Heart left ventricle (tissue), 16 donors: ENCODE measurements at places on chromosomes 11 and 22.

GRCh38 chr11:1751999-1752906, 1.9 kb upstream of the IFITM10 start:
- DNase-seq, result no peak

GRCh38 chr11:18397921-18398320, 3.6 kb downstream of the LDHA start:
- no peak for DNase-seq

- DNase-seq, result peak; percentile 48
Observed at GRCh38 chr11:82992223-82992622, 79.5 kb downstream of the RAB30 start.

- DNase-seq, result no peak
Observed at GRCh38 chr11:15941206-15941770, 415.1 kb downstream of the SOX6 start.

DNA sequence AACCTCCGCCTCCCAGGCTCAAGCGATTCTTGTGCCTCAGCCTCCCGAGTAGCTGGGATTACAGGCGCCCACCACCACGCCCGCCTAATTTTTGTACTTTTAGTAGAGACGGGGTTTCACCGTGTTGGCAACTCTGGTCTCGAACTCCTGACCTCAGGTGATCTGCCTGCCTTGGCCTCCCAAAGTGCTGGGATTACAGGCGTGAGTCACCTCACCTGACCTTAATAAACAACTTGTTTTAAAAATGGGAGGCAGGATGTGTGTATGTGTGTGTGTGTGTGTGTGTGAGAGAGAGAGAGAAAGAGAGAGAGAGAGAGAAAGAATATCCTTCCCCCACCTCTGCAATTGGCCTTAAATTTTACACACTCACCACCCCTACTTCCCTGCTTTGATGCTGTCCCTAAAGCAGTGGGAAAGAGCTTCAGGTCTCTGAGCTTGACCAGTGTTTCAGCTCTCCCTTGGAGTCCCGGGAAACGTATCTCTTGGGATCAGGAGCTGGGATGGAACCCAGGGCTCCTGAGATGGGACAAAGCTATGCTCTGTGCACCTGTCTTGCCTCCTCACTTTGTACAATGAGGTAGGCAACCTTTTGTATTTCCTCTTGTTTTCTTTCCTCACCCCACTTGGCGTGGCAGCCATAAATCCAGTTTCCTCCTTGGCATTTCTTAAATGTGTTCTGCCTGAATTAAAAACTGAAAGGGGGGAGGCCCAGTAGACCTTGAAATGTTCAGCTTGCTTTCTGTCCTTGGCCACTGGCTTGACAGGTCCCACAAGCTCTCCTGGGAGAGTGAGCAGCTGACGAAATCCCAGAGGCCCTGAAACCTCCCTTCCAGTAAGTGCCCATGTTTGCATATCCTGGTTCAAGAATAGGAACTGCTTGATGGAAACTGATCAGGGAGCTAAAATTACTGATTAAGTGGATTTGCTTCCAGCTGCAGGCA, 17.8 kb upstream of the XBP1 start:
- DNase-seq, result no peak

GRCh38 chr22:23570681-23571080, 9.4 kb downstream of the IGLL1 start:
- no peak for DNase-seq

- no peak for DNase-seq
Observed at GRCh38 chr22:44049486-44050231, 25.6 kb downstream of the PARVB start.

- DNase-seq, result no peak
Observed at GRCh38 chr11:113952070-113952469, 22.8 kb upstream of the HTR3A start.

DNA sequence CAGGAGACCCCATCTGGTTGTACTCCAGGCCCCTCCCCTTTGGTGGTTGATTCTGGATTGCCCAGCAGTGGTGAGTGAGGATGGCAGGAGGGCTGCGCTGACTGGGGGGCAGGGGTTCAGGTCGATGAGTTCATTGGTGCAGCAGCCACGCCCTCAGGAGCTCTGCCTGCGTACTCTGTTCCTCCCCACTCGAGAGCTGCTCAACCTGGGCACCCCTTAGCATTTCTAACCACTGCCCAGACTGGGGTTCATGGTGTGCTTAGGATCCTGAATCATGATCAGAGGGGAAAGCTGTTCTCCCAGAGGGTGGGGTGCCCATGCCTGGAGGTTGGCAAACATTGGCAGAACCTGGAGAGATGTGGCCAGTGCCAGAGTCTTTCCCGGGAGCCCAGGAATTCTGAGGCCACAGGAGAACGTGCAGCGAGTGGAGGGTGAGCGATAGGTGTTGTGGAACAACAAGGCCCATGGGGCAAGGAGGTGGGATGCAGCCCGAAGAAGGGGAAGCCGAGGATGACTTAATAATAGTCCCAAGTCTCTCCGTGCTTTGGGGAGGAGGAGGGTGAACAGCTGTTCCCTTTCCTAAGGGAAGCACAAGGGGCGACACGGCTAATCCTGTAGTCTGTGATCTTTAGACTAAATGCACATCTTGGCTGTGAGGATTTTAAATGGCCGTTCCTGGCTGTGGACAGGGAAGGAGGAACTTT, 75.5 kb downstream of the SCN3B start:
- DNase-seq, result no peak

- no peak for DNase-seq
Observed at GRCh38 chr11:127034973-127035372, 34.4 kb upstream of the KIRREL3 start.

DNA sequence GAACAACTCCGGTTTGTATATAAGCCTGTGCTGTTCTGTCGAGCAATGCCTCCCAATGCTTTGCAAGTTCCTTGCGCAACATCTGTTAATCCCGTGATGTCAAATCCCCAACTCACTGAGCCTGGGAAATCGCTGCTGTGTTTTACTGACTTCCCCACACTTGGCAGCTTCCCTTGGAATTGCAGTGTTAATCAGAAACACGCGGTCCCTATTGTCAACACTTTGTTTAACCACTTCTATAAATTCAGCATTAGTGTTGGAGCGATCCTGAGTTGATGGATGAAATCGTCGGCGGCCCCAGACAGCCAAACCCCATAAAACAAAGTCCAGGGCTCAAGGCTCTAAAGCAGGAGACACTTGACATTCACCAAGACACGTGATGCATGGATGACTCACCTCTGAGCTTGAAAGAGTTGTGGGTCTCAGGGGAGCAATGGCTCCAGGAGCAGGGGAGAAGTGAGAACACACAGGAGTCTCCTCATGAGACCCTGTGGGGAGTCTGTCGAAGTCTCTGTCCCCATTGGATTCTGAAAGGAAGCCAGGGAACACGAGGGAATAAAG, 555.3 kb downstream of the MIAT start:
- no peak for DNase-seq

- peak; percentile 22 for DNase-seq
Observed at GRCh38 chr11:1217151-1217550, 5.7 kb upstream of the MUC5B start.

GRCh38 chr22:30158277-30158676, 78.0 kb downstream of the HORMAD2 start:
- no peak for DNase-seq

DNA sequence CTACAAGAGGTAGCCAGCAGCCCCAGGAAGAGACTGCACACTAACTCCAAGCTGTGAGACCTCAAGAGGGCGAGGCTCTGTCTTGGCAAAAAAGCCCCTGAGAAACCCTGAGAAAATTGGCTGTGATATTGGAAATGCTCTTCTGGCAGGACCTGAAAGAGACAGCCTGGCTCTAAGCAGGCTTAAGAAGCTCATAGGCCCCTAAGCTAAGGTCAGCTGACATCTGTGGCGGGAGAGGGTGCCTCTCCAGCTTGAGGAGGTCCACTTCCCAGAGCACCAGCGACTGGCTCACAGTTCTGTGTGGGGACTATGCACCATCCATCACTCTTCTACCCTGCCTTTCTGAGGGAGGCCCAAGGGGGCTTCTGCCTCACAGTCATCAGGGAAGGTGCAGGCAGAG, 12.4 kb downstream of the PLEKHA7 start:
- DNase-seq, result no peak

DNA sequence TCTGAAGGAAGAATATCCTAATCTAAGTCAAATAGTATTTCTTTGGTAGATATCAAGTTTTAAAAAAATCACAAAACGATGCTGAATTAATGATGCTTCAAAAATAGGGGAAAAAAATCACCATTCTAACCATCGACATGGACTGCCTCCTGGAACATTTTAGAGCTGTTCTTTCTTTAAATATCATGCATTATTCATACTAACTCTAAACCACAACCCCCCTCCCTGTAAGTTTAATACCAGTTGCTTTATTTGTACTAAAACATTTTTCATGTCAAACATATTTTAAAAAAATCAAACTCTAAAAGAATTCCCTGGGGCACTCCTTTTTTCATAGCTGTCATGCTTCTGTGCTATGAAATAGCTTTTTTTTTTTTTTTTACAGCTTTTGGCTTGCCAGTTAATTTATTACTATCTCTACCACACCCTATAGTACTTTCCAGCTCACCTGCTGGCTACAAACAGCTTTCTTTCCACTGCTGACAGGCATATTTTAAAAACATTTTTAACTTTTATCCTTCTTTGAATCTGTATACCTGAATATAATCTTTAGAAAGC, 256.9 kb downstream of the SOX6 start:
- no peak for DNase-seq

- DNase-seq, result no peak
Observed at GRCh38 chr22:38454353-38455075, 485 bp downstream of the KCNJ4 start.

DNA sequence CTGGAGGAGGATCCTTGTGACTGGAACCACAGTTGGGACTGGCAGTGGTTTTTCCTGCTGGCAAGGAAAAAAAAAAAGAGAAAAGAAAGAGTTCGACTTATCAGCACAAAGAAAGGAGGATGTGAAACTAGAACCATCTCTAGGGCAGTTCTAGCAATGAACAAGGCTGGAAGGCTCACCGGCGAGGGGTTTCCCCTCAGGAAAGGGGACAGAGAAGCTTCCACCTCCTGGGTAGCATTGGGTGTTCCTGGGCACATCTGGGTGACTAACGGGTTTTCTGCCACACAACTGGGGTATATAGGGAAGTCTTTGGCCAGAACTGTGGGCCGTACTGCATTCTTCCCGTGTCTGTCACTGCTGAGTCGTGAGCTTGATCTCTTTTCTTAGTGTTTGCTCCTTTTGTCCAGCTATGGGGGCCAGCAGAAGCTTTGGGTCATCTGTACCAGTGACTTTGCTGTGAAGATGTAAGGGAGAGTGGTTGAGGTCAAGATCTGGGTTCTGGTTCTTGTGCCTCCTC, 109.4 kb upstream of the OR4B1 start:
- DNase-seq, result no peak

- peak; percentile 52 for DNase-seq
Observed at GRCh38 chr11:63682066-63683021, 1.0 kb downstream of the RTN3 start.

GRCh38 chr11:19237813-19238212, 2.9 kb downstream of the E2F8 start:
- no peak for DNase-seq

- no peak for DNase-seq
Observed at GRCh38 chr22:49894322-49895054, 23.8 kb downstream of the ALG12 start.

DNA sequence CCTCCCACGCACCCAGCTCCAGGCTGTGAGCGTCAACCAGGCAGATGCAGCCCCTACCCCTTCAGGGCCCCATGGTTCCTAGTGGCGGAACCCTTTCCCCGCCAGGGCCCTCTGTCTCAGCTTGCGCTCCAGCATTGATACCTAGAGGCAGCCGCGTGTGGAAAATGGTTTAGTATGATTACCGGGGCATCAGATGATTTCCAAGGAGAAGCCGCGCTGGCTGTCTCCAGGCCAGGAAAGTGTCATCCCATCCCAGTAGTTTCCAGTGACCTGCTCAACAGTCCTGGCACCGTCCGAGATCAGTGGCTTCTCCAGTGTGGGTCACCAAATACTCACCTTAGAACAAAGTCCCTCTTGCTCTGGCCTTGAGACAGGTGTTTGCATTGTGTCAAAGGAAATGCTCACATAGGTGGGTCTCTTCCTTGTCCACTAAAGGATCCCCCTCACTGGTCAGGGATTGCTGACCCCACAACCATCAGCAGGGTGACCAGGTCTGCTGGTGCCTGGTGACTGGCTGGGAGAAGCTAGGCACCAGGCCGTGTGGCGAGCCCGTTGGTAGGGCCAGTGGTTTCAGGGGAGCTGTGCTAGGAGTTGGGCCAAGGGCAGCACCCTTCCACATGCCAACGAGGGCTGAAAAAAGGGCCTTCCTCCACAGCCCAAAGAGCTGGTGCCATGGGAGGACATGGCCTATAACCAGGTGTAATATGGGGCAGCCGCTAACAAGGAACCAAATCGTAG, 109.4 kb downstream of the MORC2 start:
- DNase-seq, result no peak

GRCh38 chr11:124633355-124633754, 10.7 kb downstream of the TBRG1 start:
- no peak for DNase-seq

- no peak for DNase-seq
Observed at GRCh38 chr11:29334776-29335130, 682.1 kb downstream of the KCNA4 start.

DNA sequence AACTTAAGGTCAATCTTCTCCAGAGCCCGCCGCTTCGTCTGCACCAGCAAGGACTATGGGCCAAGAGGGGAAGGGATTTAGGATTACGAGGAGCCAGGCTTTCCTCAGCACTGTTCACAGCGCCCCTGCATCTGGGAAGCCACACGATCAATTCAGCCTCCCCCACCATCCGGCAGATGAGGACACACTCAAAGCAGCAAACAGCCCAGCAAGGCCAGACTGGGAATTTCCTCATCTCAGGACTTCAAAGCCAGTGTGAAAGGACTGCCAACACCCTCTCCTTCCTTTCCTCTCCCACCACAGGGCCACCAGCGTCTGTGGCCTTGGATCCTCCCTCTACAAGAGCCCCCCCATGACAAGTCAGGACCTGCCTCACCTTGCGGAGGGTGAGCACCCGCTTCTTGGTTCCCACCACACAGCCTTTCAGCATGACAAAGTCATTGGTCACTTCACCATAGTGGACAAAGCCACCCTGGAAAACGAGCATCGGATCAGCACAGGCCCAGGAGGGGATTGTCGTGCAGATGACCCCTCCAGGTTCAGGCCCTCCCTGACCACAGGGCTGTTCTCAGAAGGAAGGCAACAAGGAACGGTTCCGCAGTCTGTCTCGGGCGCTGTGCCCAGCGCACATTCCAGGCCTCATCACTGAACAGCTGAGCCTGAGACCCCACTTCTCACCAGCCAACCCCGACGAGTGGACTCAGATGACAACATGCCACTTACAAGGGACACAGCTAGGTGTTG, 6.0 kb downstream of the RPL3 start:
- DNase-seq, result peak; percentile 22

GRCh38 chr11:33016654-33017053, 976 bp downstream of the DEPDC7 start:
- no peak for DNase-seq

DNA sequence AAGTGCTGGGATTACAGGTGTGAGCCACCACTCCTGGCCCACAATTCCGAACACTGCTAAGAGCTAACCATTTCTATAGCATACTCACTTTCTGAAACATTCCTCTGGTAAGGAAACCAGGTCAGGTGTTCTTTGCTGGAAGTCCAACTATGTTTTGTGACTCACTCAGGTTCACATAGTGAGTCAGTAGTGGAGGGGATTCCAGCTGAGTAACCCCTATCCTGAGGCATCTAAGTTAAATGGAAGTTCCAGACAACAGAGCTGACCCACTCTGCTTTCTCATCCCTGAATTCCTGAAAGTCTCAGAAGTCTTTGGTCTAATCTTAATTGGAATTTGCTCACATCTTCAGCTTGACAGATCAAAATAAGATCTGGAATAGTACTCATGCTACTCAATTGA, 3.0 kb upstream of the CHRNA10 start:
- no peak for DNase-seq
